Activated T-cell treated with anti-CD3 and anti-CD28 coated beads, Interleukin-2, amount 50 U/mL, for 72 hours (primary cell): ENCODE measurements at places on chromosomes 1 and 21.

DNA sequence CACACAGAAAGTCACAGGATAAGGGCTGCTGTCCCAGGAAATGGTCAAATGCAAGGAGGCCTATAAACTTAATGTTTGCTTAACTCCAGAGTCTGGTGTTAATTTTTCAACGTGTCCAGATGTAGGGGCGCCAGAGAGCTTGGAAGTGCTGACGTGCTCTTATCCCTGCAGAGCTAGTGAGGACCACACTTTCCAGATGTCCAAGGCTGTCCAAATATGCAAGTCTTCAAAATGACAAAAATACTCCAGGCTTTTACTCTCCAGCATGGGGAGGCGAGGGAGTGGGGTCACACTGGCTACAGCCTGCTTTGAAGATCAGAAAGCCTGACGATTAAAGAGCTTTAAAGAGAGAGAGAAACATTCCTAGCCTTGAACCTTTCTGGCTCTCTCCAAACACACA, 57.6 kb downstream of the ABCA4 start:
- no peak for DNase-seq

- DNase-seq = peak; percentile 28
Measured at GRCh38 chr21:42745511-42746239, 92.3 kb downstream of the PDE9A start.

- no peak for DNase-seq
Measured at GRCh38 chr1:3481836-3482375, 27.4 kb downstream of the ARHGEF16 start.

GRCh38 chr1:6033986-6034749, 11.5 kb upstream of the KCNAB2 start:
- DNase-seq = peak; percentile 37

DNA sequence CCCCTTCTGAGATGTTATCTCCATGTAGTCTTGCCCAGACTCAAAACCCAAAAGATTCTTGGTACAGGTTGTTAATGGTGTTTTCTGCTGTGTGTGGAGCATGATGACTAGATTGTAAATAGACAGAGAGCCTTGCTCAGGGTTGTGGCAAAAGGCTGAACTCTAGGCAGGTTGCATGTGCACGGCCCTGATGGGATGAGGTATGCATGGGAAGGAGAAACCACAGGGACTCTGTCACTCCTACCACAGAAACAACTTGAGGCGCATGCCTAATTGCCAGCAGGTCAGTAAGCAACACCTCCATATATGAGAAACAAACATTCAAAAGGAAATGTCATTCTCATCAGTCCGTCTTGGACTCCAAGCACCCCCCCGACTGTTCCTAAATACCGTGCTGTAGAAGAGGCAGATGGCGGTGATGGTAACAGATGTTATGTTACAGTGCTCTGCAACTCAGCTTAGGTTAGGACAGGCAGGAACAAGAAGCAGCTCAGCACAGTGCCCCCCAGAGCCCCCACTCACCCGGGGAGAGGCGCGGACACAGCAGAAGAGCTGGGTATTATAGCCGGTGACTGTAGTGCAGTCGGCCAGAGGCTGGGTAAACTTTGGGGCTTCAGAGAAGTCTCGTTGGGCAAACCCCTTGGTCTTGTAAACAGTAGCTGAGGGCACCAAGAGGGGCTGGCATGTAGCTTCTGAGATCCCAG, 10.9 kb downstream of the MYBPHL start:
- DNase-seq = no peak

- DNase-seq = no peak
Measured at GRCh38 chr1:168468042-168468809, 75.6 kb downstream of the XCL2 start.

- DNase-seq = no peak
Measured at GRCh38 chr21:36549470-36549869, 69.5 kb upstream of the CLDN14 start.

GRCh38 chr1:164868990-164869389, 310.0 kb downstream of the PBX1 start:
- DNase-seq = no peak

DNA sequence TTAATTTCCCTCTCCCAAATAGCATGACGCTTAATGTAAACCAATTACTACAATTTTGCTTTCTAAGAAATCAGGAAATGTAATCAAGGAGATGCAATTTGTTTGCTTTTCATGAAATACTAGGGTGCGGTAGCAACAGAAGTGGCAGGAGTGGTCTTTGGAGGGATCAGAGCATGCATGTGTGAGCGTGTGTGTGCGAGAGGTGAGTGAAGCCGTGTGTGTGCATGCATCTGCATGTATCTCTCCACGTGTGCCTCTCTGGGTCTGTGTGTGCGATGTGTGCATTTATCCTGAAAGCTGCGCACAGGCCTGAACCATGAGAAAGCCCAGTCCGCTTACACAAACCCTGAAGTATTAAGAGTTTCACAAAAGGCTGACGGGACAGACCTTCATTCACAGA, 249.8 kb upstream of the C1orf174 start:
- DNase-seq = no peak

GRCh38 chr1:119225831-119226230, 85.4 kb upstream of the WARS2 start:
- DNase-seq = no peak

DNA sequence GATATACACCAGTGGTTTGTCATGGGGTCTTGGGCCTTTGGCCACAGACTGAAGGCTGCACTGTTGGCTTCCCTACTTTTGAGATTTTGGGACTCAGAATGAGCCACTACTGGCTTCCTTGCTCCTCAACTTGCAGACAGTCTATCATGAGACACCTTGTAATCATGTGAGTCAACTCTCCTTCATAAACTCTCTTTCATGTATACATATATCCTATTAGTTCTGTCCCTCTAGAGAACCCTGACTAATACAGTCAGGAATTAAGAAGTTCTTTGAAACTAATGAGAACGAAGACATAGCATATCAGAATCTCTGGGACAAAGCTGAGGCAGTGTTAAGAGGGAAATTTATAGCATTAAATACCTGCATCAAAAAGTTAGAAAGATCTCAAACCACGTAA, 110.8 kb downstream of the SLC5A9 start:
- DNase-seq = no peak

GRCh38 chr21:36692114-36692834, 6.6 kb upstream of the SIM2 start:
- no peak for DNase-seq

DNA sequence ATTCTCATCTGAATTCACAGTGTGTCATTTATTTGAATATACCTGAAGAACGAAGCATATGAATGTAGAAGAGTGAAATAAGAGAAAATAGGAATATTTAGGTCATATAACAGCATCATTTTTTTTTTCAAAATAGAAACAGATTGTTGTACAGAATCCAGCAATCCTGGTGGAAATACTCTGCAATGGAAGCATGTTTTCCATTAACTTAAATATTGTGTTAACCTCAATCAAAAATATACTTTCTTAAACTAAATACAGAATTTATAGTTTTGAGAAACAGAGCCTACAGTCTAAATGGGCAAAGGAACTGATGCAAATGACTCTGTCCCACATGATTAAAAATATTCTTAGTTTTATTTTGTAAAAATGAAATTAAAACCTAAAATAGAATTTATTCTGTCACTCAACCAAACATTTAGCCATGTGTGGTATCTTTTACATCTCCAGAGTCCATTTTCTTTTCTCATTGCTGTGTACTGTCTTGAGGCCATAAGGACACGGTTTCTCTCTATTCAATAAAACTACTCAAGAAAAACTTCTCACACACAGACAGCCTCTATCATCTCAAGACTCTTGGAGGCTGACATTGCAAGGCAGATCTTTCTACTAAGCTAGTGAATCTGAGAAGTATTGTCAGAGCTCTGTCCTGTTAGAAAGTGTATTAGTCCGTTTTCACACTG, 322.6 kb downstream of the LTN1 start:
- no peak for DNase-seq

DNA sequence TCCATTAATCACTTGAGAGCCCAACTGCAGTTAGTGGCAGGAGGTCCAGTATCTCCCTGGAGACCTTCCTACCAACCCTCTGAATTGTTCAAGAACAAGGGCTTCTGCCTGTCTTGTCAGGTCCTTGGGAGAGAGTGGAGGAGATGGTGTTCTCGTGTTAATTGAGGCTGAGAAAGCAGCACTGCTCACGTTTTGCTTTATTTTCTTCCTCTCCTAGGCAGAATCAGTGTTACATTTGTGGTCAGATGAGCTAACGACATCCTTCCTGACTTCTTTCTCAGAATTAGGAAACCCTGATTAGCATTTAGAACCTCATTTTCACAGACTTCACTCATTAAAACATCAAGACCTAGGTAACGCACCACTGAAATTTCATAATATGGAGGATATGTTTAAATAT, 26.4 kb upstream of the LRIG2 start:
- no peak for DNase-seq

GRCh38 chr1:234600418-234601281, 9.3 kb downstream of the IRF2BP2 start:
- DNase-seq = no peak

DNA sequence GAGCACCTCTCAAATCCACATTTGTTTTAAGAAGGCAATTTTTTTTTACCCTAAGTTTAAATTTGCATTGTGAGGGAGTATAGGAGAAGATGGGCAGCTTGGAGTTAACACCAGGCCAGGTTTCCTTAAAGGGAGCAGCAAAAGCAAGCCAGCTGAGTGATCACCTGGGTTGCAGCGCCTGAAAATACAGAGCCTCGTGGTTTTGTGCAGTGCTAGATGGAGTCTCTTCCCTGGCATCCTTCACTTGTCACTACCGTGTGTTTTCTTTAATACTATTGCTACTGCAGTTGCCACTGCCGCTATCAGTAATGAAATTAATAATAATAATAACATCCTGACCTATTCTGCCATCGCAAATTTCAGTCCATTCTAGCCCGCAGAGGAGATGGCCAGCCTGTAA, 35.2 kb upstream of the VAV3 start:
- no peak for DNase-seq

DNA sequence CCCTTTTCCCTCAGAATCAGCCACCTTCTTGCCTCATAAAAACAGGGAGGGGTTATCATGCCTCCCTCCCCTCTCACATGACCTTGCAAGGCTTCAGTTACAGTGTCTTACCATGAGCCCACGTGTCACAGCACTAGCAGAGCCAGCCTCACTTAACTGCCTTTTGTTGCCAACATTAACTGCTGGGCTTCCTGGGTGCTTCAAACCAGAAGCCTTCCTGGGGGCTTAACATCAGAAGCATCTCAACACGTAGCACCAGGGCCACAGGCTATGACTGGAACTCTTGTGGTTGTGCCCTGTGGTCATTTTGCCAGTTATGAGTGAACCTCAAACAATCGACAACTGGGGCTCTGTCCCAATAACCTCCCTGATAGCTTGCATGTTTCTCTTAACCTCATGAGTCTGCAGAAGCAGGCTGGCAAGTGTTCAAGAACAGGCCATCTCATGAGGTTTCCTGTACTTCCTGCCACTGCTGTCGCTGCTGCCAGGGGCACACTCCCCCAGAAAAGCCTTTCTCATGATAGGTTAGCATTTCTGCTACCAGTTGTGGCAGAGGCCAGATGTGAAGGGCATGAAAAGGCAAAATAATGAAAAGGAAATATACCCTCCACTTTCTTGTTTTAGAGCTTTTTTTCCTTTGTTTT, 132.2 kb downstream of the GLUL start:
- DNase-seq = peak; percentile 80

DNA sequence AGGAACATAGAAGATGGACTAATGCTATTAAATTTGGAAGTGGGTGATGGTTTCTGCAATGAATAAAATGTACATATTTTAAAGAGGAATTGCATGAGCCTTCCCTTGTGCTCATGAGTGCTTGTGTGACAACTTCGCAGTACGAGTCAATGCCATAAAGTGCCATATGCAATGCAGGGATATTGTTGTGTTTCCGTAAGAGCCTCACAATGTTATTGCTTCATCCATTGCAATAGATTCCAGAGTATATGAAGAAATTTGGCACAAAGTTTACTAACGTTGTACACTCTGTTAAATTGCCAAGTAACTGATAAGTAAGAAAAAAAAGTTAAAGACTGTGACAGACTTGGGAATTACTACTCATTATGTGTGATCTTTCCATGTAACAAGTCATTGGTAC, 22.3 kb downstream of the BTG3 start:
- DNase-seq = no peak

DNA sequence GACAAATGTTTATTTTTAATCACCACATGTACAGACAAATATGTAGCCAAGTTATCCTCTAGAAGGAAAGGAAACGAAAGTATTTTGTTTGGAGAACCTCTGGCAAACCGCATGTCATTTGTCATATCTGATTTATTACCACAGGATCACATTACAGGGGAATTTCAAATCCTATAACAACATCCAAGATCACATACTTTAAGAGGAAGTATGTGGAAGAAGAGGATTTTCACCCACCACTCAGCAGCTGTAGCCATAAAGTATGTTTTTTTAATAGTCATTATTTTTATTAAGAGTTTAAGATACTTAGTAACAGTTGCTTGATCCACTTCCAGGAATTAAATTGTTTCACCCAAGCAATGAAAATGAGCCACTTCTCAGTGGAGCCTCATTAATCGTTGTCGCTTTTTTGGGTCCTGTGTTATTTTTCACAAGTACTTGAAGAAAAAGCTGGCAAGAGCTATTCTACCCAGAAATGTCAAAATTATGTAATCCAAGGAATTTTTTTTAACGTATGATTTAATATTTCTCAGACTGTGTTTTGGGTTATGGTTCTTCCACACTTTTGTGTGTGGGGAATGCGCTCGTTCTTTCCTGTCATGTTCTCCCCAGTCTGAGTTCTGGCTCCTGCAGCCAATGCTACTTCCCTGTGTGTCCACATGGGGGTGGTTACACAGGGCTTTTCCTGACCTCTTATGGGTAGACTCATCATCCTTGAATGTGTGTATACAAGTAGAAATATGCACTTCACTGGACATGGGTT, 6.9 kb downstream of the SERTAD4 start:
- DNase-seq = no peak

DNA sequence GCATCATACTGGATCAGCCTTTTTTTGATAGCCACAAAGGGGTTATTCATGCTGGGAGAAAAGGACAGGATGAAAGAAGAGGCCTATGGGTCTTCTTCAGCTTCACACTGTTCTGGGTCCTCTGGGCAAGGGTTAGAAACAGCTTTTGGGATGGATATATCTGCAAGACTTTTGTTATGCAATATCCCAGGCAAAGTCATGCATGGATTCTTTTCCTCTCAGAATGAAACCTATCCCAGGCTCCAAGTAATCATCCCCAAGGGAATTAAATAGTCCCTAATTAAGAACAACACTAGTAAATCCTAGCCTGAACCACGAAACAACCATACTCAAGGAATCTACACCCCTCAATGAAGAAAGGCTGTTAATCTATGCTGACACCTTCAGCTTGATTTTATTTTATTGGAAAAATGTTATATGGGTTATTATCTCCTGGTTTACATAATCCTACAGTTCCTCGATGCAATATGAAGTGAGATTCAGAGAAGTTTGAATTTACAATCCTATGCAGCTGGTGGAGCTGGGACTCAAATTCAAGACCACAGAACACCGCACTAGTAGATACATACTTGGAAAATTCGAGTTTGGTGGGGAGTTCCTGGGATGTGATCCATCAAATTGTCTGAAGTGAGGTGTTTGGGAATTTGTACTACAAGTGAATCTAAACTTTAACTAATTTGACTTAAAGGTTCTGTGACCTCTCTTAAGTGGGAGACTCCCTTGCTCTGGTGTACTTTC, 338.6 kb downstream of the TBX15 start:
- DNase-seq = no peak
